Body of pancreas (tissue), 4 donors: ENCODE measurements at places on chromosomes 6 and 20. TPM values are rescaled to one million over a fixed set of nuclear protein-coding genes. Genes with fewer than 3 reads are reported as not detected.

Gene IPCEF1
- total RNA-seq, result 5.7 TPM

Gene TFAP2C
- 0.52 TPM for total RNA-seq

Gene AK9
- 20.1 TPM for total RNA-seq

Gene MDFI
- total RNA-seq, result 4.9 TPM

Gene UNC93A
- not detected for total RNA-seq

Gene NOTCH4
- 48.1 TPM for total RNA-seq

Gene MCUR1
- total RNA-seq, result 10.4 TPM

Gene THBS2
- 9.6 TPM for total RNA-seq

Gene C6orf58
- not detected for total RNA-seq

Gene SIRPB2
- total RNA-seq, result 0.33 TPM

Gene EIF6
- 23.3 TPM for total RNA-seq

Gene DSN1
- 1.8 TPM for total RNA-seq

Gene TMEM217
- not detected for total RNA-seq

Gene ACSS1
- total RNA-seq, result 73.8 TPM

Gene PNLDC1
- total RNA-seq, result not detected

Gene PRSS16
- 43.8 TPM for total RNA-seq

Gene TBC1D20
- total RNA-seq, result 27.4 TPM

Gene MYO6
- total RNA-seq, result 29.7 TPM

Gene MLN
- total RNA-seq, result not detected

Gene ECT2L
- total RNA-seq, result not detected

Gene POPDC3
- not detected for total RNA-seq

Gene TSPO2
- total RNA-seq, result not detected
